ENCODE measurements at places on chromosomes 11 and 22.

GRCh38 chr11:66055021-66055420, 2.9 kb downstream of the SF3B2 start:
- no peak for DNase-seq

DNA sequence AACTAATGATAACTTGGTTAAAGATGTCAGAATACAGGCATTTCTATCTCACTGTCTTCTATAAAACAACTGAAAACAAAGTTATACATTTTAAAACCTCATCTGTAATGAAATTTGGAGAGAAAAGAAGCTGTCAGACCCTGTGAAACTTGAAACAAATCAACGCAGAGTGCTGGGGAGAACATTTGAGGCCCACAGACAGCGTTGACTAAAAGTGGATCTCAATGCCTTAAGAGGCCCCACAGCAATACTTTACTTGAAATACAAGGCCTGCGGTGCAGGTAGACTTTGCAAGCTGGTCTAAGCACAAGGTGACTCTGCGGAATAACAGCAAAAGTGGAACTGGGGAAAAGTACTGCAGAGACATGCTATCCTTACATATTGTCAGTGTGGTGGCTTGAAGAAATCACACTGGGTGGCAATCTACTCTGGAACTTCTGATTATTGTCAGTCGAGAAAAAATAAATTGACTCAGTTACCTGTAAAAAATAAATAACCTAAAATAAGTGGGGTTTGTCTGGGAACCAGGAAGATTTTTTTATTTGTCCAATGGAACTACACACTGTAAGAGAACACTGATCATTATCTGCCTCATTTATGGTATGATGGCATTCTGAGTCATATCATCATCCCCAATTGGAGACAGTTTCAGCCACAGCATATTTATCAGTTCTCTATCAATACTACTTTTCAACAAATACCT, 138.9 kb downstream of the LUZP2 start:
- DNase-seq = no peak

GRCh38 chr11:11391796-11392463, 38.9 kb upstream of the CSNK2A3 start:
- DNase-seq = no peak

DNA sequence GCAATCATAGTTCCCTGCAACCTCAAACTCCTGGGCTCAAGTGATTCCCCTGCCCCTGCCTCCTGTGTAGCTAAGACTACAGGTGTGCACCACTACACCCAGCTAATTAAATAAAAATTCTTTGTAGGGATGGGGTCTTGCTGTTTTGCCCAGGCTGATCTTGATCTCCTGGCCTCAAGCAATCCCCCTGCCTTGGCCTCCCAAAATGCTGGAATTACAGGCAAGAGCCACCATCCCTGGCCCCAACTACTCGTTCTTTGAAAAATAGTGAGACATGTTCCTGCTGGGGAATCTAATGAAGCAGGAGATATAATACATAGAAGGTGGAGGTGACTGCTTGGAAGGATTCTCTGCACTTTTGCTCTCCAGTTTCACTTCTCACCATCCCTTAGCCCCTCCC, 40.1 kb upstream of the RFPL3 start:
- no peak for DNase-seq

DNA sequence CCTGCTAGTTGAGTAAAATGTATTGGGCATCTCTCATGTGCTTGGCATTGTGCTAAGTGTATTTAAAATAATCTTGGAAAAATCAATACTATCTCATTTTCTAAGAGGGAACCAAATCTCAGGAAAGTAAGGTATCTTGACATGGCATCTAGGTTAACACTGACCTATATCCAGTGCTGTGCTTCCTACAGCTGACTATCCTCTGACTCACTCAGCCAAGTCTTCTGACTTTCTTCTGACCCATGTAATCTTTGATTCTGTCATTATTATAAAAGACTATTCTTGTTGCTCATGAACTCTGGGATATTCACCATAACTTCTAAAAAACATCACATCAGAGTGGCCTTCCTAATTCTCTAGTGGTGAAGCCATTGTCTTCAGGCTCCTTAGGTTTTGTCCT, 304.1 kb upstream of the TENM4 start:
- DNase-seq = no peak

- DNase-seq = no peak
Observed at GRCh38 chr22:41366323-41367029, 15.3 kb upstream of the TEF start.

DNA sequence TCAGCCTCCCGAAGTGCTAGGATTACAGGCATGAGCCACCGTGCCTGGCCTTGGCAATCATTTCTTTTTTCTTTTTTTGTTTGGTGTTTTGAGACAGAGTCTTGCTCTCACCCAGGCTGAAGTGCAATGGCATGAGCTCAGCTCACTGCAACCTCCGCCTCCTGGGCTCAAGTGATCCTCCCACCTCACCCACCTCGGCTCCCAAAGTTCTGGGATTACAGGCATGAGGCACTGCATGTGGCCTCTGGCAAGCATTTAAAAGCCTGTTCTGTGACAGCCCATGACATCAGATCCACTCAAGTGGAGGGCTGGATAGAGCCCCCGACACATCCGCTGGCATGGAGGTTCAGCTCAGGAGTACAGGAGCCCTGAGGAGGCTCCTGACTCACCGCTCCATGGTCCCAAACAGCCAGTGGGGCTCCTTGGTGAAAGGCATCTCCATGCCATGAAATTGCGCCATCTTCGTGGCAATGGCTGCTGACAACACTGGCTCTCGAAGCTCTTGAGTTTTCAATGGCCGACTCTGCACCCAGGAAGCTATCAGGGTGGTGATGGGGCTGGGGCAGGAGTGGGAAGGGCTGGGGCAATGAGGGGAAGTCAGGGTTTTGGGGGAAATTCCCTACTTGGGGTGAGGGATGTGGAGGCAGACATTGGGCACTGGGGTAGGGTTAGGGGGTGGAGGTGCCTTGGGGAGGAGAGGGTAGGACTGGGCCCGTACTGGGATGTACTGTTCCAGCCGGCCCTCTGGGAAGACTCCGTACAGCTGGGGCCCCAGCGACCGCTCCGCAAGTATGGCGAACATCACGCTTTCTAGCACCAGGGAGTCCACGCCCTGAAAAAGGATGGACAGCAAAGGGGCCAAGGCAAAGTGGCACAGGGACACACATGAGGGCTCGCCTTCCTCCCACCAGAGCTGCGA, 1.4 kb downstream of the CHKB start:
- no peak for DNase-seq

- no peak for DNase-seq
Observed at GRCh38 chr22:38741166-38741565, 14.6 kb downstream of the SUN2 start.

All from BE2C (cell line).